Adrenal gland (tissue), 19 donors: ENCODE measurements at places on chromosomes 3 and 15. TPM values are rescaled to one million over a fixed set of nuclear protein-coding genes. Genes with fewer than 3 reads are reported as not detected.

GRCh38 chr3:13541691-13542090, 7.2 kb upstream of the FBLN2 start:
- DNase-seq = no peak

SH3BP5 gene
- total RNA-seq = 830 TPM

DNA sequence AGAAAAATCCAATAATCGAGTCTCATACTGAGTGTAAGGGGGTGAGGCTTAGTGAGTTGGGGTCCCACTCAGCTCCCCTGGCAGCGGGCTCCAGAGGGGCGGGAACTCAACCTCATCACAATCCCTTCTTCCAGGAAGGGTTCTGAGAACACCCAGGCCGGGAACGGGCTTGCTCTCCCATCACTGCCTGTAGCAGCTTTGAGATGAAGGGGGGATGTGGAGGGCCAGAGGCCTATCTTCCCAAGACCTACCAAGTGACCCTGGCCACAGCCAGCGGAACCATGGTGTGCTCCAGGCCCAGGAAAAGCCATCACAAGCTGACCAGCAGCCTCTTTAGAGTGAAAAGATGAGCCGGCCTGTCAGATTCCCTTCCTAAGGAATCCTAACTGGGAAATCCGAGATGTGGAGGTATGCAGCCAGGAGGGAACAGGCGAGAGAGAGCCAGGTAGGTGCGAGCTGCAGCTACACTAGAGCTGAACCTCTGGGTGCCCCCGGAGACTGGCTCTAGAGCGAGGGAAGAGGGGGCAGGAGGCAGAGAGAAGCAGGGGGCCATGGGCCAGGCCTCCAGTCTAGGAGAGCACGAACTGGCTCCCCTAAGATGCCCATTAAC, 18.5 kb downstream of the GRAMD2A start:
- DNase-seq = no peak

GRCh38 chr3:141094790-141095545, 43.8 kb downstream of the SPSB4 start:
- no peak for DNase-seq

FEZF2 gene
- total RNA-seq = not detected
